ENCODE measurements at places on chromosomes 5 and 9.

DNA sequence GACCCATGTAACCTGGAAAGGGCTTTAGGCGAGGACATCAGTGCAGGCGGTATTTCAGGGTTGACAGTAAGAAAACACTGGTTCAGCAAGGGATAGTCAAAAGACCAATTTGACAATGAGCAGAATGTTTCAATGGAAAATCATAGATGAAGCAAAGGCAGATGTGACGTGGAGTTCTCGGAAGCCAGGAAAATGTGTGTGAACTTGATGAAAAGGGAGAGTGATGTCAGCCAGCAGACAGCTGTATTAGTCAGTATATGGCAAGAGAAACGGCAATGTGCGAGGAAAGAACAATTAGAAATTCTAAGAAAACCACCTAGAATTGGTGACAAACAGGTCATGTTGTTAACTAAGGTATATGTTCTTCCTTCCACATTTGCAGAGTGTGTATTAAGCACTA, 503.9 kb upstream of the DAB2 start:
- DNase-seq = no peak

- no peak for DNase-seq
These were observed 67.7 kb downstream of the KCNT1 start for GRCh38 chr9:135769489-135770202.

- no peak for DNase-seq
These were observed 1.3 kb upstream of the DMRT3 start for GRCh38 chr9:974996-975739.

DNA sequence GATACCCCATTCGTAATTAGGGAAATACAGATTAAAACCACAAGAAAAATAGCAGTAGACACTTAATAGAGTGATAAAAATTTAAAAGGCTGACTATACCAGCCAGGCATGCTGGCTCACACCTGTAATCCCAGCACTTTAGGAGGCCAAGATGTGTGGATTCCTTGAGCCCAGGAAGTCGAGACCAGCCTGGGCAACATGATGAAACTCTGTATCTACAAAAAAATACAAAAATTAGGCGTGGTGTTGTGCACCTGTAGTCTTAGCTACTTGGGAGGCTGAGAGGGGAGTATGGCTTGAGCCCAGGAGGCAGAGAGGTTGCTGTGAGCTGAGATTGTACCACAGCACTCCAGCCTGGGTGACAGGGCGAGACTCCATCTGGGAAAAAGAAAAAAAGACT, 72.0 kb downstream of the FCHO2 start:
- DNase-seq = no peak

DNA sequence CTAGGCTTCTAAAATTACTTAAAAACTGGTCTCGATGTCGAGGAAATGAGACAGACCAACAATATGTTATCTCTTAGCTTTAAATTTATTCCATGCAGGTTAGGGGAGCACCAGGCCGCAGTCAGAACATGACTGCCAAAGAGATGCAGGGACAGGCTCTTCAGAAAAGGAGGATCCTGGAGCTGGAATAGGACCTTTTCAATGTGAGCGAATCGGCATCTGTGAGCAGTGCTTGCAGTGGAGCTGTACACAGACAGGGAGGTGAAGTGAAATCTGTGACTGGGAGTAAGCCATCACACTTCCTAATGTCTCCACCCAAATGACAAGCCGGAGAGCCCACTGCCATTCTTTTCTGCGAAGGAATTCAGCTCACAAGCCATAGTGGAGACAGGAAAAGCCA, 78.2 kb downstream of the EFNA5 start:
- no peak for DNase-seq

- no peak for DNase-seq
These were observed 131.6 kb upstream of the TAS2R1 start for GRCh38 chr5:9761706-9762105.

DNA sequence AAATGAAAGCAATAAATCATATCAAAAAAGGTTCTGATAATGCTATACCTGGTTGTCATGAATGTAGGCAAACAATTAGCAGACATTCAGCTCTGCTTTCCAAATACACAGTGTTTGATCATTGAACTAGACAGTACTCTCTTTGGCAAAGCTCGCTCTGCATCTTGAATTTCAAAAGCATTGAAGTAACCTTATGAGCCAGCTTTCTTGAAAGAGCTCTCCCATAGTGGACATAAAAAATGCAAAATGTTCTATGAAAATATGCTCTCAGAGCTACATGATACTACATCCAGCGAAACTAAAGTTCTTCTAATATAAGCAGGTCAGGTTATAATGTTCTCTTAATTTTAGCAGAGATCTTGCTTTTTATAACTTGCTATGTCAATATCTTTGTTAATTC, 533.4 kb downstream of the CSNK1G3 start:
- no peak for DNase-seq

DNA sequence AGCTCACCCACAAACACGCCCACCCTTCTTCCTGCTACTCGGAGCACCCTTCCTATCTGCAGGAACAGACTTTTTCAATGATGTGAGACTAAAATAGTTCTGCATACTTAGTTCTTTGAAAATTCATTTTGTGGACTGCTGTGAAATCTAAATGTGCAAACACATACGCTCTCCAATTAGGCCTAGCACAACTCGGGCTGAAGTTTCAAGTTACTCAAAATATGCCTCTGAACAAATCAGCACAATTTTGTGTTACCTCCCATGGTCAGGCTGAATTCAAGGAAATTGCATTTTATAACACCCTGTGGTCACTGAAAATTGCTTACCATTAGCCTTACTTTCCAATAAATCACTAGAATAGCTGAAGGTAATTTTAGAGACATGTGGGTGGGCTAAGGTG, 323.8 kb upstream of the ADCY2 start:
- DNase-seq = no peak

DNA sequence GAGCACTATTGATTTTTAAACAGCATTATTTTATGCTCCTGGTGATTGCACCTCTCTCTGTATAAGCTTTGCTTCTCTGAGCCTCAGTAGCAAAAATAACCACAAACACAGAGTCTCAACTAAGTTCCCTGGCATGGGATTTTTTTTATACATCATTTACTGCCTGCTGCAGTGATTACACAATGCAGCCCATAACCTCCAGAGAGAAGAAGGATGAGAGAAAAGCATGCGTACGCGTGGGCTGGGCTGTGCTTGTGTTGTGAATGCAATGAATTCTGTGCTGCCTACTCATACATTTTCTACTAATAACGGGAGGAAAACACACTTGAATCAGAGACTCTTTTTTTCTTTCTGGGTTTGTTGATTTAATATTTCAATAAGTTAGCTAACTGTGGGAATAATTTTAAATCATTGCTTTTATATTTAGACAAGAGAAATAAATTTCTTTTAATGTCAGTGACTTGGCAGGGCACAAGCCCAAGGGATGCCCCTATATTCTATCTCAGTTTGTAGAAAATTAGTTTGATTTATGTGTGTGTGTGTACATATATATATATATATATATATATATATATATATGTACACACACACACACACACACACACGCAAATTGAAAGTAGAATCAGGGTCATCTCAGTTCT, 351.5 kb downstream of the MED10 start:
- no peak for DNase-seq

- DNase-seq = peak; percentile 21
These were observed 671.1 kb downstream of the TAF11L14 start for GRCh38 chr5:18305288-18305924.

DNA sequence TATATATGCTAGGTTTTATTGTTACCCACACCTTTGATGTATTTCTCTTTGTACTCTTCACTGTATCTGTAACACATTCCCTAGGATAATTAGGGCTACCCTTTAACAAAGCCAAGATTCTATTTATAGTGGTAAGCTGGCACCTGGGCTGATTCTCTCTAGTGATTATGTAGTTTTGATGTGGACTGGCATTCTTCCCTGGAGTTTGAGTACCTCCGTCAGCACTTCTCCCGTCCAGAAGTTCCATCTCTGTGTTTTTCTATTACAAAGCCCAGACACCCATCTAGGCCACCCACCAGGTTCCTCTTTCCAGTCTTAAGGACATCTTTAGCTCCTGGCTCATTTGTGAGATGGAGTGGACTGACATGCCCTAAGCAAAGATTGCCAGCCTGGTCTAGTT, 55.9 kb upstream of the CDKN2B start:
- DNase-seq = no peak

DNA sequence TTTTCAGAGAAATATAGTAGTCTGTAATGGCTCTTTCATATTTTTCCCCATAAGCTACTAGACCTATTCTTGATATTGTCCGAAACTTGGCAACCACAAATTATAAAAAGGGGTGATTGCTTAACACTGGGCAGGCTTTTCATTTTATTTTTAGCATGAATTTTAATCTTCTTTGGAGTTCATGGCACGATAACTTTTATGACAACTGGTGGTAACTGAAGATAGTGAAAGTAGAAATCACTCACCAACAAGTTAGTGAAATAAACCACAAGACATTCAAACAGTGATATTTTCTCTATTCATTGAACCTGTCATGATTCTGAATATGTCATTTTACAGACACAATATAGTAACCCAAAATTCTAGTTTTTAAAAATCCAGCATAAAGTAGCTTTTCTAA, 213.9 kb downstream of the PRDM9 start:
- DNase-seq = no peak

DNA sequence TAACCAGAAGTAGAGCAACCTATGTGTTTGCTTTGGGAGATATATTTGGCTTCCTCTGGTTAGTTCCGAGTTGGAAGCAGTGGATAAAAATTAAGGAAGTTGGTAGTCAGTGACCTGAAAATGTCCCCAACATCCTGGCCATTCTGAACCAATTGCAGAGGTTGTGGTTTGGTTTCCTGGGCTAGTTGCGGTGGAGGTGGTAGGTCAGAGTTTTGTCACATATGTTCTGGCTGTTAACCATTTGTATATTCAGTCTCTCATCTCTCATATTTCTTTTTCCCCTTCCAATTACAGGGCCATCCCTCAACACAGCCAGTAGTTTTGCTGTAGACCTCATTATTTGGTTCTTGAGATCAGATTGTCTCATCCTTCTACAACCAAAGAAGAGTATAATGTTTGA, 1026.9 kb downstream of the PTPRD start:
- no peak for DNase-seq

DNA sequence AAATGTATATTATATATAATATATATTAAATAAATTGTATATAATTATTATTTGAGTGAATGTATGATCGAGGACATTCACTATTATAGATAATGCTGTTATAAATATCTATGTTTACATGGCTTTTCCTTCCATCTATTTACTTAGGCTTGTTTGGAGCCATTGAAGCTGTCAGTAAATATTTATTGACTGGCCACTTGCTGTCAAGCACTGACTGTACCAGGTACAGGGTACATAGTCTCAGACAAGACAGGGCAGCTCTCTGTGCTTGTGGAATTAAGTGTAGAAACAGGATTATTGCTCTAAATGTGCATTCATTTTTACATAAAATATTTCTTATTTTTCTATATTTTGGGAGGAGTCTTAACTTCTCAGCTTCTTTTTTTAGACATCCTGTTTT, 16.4 kb downstream of the FAXDC2 start:
- DNase-seq = no peak

DNA sequence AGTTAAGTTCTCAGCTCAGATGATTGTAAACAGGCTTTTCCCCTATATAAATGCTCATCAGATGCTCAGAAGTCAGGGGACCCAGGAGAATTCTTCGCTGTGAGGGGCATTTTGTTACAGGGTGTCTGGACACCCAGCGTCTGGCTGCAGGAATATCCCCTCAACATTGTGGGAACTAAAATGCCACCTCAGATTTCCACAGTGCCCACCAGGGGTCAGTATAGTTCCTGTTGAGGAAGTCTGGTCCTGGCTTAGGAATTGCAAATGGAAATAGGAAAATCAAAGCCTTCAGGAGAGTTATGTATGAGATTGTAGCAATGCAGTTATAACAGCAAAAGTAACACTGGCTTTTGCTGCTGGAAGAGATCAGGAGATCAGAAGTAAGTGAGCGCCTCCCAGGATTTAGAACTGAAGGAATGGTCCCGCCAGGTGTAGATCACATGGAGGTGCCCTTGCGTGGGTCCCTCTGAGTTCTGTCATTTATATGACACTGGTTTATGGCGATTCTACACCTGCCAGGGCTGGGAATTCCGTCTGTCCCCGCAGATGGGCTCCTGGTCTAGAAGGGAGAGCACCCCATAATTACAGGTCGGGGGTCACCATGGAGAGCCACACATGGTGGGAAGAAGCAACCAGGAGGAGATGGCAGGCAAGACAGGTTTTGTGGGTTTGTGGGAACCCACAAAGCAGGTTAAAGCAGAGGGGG, 47.1 kb upstream of the CTSL start:
- peak; percentile 68 for DNase-seq

DNA sequence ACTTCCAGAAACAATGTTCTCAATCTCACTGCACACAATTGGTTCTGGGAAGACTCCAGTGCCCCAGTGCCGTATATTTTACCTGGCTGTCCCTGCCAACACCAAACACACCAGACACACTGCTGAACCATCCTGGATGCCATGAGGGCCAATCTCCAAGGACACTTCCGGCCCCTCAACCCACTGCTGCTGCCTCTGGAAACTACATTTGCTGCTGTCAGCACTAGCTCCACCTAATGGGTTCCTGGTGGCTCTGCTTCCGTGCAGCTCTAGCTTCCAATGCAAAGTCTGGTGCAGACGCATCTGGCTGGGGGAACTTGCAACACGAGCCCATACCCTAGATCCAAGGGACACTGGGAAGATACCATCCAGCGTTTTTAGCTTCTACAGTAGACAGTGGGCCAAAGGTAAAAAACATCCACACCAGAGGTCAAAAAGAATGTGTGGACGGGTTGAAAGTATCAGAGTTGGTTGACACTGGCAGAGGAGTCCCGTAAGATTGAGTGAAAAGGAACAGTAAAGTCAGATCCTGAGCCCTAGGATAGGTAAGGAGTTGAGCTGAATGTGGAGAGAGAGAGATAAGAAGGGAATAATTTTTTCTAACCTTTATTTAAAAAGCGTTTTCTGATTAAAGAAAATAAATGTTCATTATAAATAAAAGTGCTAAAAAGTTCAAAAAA, 99.7 kb upstream of the KIF2A start:
- peak; percentile 22 for DNase-seq

DNA sequence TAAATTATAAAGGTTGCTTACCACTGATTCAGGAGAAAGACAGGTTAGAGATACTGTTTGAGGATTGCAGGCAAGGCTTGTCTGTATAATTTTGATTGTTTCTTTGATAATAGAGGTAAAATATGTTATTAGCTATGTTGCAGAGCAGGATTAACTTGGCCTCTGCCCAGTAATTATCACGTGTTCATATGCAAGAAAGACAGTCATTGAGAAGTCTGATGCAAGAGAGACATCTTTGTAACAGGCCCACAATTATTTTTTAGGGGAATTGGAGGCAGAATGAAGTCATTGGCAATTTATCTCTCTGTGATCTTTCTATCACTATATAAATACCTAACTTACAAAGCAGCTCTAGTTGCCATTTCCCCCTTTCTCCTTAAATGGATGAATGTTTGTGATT, 46.0 kb downstream of the SLC44A1 start:
- DNase-seq = peak; percentile 74

- DNase-seq = no peak
These were observed 78.1 kb upstream of the UNC5A start for GRCh38 chr5:176732306-176732705.

- no peak for DNase-seq
These were observed 45.3 kb downstream of the ROR2 start for GRCh38 chr9:91904588-91905236.
